ENCODE measurements at places on chromosomes 1 and 21. TPM values are rescaled to one million over a fixed set of nuclear protein-coding genes. Genes with fewer than 3 reads are reported as not detected.

Gene CYP4B1
- total RNA-seq = 3.3 TPM

Gene OR2T33
- total RNA-seq = not detected

Gene OR10Z1
- not detected for total RNA-seq

Gene OR2T3
- not detected for total RNA-seq

Gene GPR161
- total RNA-seq = 11.8 TPM

Gene PLA2G2A
- not detected for total RNA-seq

Gene GPR52
- 0.21 TPM for total RNA-seq

Gene E2F2
- 2.1 TPM for total RNA-seq

Gene TSSK3
- not detected for total RNA-seq

Gene AIM2
- total RNA-seq = not detected

Gene ELAPOR1
- total RNA-seq = 0.23 TPM

Gene ATP1A2
- not detected for total RNA-seq

Gene TNFRSF4
- total RNA-seq = not detected

Gene PLEKHN1
- 13.5 TPM for total RNA-seq

Gene DEDD
- total RNA-seq = 14.2 TPM

Gene SLC45A1
- total RNA-seq = 0.14 TPM

Gene TCHH
- not detected for total RNA-seq

Gene U2AF1
- 24.9 TPM for total RNA-seq

Gene CCDC190
- not detected for total RNA-seq

Gene SPRR2A
- 8.3 TPM for total RNA-seq

Gene A3GALT2
- not detected for total RNA-seq

Gene PODN
- not detected for total RNA-seq

Gene SRP9
- 250 TPM for total RNA-seq

Gene PLCH2
- total RNA-seq = 79.0 TPM

Gene FPGT
- 13.6 TPM for total RNA-seq

Gene CHAF1B
- total RNA-seq = 9.6 TPM

Gene RXRG
- not detected for total RNA-seq

Gene CNTN2
- total RNA-seq = not detected

Gene KRTAP19-2
- not detected for total RNA-seq

Gene RHOU
- 0.07 TPM for total RNA-seq

Gene TRPM2
- total RNA-seq = not detected

Gene SMYD2
- total RNA-seq = 38.0 TPM

Gene RGSL1
- total RNA-seq = not detected

Gene CYP4Z1
- not detected for total RNA-seq

Gene SGIP1
- 5.2 TPM for total RNA-seq

Gene NBPF26
- 9.2 TPM for total RNA-seq

Gene KIAA1614
- 0.21 TPM for total RNA-seq

Gene BCL2L15
- not detected for total RNA-seq

Gene LRRIQ3
- total RNA-seq = 0.92 TPM

Gene AMY2B
- 1.5 TPM for total RNA-seq

Gene RAB29
- total RNA-seq = 13.5 TPM

Gene LRRC38
- not detected for total RNA-seq

Gene ELF3
- 39.6 TPM for total RNA-seq

Gene DNM3
- 2.0 TPM for total RNA-seq

Gene GPX7
- 4.3 TPM for total RNA-seq

Gene DARS2
- total RNA-seq = 20.6 TPM

Data from airway epithelial cell (primary cell).